ENCODE measurements at places on chromosomes 3 and 15.
A peak's percentile ranks its signal among the peaks of the same experiment; 100 is the strongest.

DNA sequence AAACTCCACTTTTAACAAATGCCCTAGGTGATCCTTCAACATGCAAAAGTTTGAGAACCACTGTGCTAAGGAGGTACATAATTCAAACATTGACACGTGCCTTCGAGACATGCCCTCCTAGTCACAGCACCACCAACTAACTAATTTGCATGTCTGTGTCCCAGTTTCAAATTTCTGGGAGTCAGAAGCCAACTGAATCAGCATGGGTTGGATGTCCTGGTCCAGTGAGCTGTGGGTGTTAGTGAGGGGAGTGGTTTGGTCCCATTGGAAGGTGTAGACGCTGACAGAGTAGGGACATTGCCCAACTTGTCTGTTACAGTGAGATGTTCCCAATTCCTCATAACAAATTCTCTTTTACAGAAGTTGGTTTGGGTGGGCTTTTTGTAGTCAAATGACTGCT is 67.3 kb upstream of the ADPGK start:
- DNase-seq, result no peak

DNA sequence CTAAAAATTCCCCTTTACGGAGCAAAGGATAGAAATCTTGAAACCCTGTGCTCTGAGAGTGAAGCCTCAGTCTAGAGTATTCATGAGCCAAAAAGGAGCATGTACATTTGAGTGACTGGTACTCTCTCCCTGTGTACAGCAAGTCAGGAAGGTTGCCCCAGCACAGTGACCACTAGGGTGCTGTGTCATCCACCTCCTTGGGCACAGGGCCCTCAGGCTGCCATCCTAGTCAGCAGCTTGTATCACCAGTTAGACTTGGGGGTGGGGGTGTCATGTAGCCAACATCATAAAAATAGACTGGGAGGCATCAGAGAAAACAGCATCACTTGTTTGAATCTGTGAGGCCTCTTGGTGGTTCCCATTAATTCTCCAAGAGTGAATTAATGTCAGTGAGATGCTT is 12.0 kb downstream of the NME9 start:
- no peak for DNase-seq

- peak; percentile 91 for DNase-seq
Measured at GRCh38 chr3:4721511-4721911, 228.4 kb downstream of the ITPR1 start.

- no peak for DNase-seq
Measured at GRCh38 chr3:191688756-191689433, 227.9 kb downstream of the PYDC2 start.

DNA sequence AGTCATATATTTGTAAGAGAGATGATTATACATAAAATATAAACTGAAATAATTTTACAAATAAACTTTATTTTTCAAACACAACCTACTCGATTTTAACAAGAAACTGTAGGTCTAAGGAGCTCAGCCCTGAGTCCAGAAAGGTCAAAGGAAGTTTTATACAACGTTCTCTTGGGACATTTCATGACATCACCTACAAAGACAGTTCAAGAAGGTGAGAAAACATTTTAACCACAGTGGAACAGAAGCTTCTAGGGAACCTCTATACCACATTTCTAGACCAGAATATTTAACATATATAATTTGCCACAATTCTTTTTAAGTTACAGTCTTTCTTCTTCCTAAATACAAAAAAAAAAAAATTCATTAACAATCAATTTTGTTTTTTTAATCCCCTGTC is 40.1 kb downstream of the CBLB start:
- no peak for DNase-seq
